Dermis microvascular lymphatic vessel endothelial cell (primary cell): ENCODE measurements at places on chromosomes 5 and 9.

DNA sequence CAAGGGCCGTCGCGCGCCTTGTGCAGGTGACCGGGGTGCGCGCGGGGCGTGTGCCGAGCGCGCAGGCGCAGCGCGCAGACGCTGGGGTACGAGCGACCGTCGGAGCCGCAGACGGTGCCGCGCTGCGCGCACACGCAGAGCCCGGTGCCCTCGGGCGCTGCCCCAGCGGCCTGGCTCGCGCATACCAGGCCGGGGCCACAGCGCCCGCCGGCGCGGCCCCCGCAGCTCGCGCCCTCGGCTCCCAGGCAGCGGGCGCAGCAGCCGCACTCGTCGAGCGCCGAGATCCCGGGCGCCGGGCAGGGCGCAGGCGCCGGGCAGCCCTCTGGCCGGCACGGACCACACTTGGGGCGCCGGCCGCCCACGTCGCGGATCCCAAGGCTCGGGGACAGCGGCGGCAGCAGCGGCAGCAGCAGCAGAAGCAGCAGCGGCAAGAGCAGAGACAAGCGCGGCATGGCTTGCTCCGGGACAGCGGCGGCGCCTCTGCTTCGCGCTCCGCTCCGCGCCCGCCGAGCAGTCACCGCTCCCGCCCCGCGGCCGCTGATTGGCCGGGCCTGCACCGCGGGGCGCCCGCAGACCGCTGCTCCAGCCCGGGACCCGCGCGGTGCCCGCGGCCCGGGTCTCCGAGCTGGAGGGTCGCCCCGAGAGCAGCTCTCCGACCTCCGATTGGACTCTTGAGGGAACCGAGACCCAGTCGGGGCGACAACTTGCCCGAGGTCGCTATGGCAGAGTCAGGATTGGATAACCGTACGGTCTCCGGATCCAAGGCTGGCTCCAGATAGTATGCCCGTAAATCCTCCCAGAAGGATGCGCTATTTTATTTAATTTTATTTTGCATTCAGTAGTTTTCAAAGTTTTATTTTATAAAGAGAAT lies at the start of gene IGFBPL1:
Gene IGFBPL1 (minus strand): TSS at position 482 of the 871 bp plus-strand sequence. CDS start 30 bp downstream, at position 452.
- DNase-seq: peak; percentile 46

- no peak for DNase-seq
Measured at GRCh38 chr9:126397056-126397455, 70.4 kb downstream of the MVB12B start.

DNA sequence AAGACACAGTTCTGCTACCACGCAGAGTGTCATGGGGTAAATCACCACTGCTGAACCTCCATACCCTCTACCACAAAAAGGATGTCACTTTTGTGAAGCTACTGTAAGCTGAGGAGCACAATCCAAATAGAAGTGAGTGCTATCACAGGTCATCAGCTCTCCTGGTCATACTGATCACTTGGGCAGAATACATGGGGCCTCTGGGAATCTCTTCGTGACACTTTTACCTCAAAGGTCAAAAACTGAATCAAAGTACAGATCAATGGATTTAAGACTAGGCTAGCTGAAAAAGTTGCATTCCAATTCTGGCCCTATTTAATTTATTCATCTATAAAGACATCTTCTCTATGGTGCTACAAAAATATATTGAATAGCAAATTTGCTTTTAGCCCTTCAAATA lies 115.5 kb downstream of the MPDZ start:
- no peak for DNase-seq

DNA sequence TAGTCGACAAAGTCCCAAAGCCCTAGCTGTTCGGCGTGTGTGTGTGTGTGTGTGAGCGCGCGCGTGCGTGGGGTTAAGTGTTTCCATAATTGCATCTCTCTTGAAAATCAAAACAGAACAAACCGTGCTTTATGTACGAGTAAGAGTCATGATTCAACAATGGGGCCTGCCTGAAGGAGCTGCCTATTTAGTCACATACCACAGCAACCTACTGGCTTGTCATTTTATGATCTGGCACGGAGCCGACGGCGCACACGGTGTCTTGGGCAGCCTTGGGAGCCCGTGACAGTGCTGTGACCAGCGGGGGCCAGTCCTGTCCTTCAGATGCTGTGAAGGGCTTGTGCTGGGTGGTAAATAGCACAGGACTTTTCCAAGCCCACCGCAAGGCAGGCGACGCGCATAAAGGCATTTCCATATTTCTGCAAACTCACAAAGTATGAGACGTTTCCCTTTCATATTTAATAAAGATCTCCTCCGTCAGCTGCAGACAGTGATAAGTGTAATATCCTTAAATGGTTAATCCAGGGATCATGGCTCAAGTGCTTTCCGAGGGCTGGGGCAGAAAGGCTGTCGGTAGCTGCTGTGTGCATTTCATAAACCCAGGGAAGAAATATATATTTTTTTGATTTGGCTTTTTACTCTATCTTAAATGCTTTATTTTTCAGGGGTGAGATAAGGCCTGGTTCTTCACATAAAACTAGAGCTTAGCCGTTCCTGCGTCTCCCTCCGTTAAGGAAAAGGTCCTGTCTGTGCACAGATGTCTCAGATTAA lies 270.2 kb upstream of the IRX1 start:
- DNase-seq: no peak

- DNase-seq: no peak
Measured at GRCh38 chr5:1217596-1218206, 7.5 kb upstream of the SLC6A18 start.

- DNase-seq: no peak
Measured at GRCh38 chr9:134570711-134571325, 70.8 kb upstream of the COL5A1 start.

- no peak for DNase-seq
Measured at GRCh38 chr9:116280529-116280928, 126.9 kb downstream of the PAPPA start.

DNA sequence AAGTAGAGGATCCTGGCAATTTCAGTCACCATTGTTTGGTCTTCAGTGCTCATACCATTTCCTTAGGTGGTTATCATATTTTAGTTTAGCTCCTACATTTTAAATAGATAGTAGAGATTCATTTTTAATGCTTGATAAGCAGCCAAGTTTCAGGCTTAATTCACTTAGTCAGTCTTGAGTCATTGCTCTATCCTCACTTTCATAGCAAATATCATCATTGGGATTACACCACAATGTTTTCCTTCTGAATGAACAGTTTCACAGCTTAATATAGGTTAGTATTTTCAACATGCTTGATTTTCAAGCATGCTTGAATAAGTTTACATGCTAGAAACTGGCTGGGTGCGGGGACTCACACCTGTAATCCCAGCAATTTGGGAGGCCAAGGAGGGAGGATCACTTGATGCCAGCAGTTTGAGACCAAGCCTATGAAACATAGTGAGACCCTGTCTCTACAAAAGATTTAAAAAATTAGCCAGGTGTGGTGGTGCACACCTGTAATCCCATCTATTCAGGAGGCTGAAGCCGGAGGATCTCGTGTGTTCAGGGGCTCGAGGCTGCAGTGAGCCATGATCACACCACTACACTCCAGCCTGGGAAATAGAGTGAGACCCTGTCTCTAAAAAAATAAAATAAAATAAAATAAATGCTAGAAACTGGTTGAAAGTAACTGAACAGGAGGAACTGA lies 339.9 kb downstream of the ADGRV1 start:
- no peak for DNase-seq

GRCh38 chr9:37503736-37504135 lies 18.0 kb downstream of the POLR1E start:
- no peak for DNase-seq

GRCh38 chr9:624935-625500 lies 216.5 kb upstream of the DMRT1 start:
- no peak for DNase-seq

GRCh38 chr9:112833081-112833480 lies 57.6 kb downstream of the SLC46A2 start:
- DNase-seq: no peak

DNA sequence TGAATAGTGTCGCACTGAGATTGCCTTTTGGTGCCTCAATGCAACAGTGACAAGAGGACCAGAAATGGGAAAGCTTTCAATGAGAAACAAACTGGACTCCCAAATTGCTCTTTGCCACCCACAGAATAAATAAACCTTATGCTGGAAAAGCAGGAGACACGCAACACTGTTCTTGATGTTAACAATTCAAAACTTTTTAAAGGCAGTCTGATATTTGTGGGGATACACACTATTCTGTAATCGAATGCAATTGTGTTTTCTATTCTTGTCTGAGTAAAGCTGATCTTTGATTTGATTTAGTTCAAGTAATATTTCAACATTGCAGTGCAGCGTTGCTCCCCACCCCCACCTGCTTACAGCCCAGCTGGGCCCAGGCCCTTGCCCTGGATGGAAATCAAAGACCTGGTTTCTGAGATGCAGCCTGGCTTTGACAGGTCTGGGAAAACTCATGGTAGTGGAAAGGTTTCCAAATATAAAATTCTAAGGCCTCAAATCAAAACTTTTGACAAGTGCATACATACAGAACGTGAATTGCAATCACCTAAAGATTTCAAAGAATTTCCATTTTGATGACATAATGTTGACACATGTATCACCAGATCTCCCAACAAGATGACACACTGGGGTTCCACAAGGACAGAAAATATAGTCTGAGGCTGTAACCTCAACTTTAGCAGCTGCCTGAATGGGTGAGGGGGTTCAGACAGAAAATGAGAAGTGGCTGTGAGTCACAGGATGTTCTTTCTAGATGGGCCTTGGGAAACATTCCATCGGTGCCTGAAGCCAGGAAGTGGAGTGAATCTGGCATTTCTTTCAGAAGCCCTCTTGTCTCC lies 55.1 kb downstream of the ABCA1 start:
- DNase-seq: peak; percentile 90

DNA sequence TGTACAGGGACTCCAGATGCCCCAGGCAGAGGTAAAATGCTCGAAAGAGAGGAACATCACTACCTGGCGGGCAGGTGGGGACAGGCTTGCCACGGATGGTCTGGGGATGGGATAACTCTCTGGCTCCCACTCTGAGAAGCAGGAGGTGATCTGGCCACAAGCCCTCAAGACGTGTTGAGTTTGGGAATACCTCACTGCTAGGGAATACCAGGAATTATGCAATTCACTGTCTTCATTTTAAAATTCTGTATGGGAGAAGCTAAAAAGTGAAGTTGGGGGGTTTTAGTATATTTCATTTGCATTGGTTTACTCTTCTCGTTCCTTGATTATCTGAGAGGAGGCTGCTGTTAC lies 510.4 kb downstream of the CCDC171 start:
- DNase-seq: no peak

GRCh38 chr5:43040287-43041098 lies at the start of gene ANXA2R:
ANXA2R (minus strand) TSS chr5:43040319; CDS start chr5:43040046, 273 bp downstream.
- DNase-seq: peak; percentile 95

DNA sequence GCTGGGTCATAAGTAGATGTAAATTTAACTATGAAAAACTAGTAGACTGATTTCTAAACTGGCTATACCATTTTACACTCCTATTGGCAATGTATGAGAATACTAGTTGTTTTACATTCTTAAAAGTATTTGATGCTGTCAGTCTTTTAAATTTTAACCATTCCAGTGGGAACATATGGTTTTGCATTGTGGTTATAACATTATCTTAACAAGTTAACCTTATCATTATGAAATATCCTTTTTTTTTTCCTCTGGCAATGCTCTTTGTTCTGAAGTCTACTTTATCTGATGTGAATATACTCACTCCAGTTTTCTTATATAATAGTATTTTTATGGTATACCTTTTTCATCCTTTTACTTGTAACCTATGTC lies 548.9 kb upstream of the CLINT1 start:
- no peak for DNase-seq

- no peak for DNase-seq
Measured at GRCh38 chr5:143436871-143437270, 33.4 kb upstream of the NR3C1 start.

DNA sequence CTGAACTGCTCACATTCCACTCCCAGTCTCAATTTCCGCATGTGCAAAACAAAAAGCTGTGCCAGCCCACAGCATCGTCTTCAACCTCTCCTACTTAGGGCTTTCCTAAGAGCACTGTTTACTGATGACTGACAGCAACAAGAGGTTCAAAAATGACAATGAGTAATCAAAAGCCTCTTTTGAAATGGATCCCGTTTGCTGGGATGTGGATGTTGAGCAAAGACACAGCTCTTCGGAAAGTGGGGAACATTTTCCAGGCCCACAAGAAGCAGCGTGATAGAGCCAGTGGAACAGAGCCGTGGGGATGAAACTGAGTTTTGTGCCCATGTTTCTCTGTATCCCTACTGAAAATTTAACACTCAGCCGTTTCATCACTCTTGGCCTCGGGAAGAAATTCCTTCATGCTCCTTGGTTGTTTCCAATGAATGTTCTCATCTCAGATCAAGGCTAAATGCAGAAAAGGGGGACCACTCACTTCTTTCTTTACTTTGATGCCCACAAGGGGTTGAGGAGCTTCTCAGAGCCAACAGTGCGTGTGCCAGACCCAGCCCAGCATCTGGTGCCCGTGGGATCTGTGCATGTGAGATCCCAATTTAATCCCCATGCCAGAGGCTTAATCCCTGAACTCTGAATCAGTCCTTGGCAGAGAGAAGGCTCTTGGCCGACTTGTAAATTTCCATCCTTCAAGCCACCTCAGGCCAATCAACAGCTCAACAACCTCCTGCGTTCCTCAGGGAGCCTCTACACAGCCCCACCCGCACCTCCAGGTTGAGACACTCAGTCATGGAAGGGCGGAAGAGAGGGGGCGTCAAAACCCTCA lies 230.2 kb upstream of the DAPK1 start:
- DNase-seq: no peak

DNA sequence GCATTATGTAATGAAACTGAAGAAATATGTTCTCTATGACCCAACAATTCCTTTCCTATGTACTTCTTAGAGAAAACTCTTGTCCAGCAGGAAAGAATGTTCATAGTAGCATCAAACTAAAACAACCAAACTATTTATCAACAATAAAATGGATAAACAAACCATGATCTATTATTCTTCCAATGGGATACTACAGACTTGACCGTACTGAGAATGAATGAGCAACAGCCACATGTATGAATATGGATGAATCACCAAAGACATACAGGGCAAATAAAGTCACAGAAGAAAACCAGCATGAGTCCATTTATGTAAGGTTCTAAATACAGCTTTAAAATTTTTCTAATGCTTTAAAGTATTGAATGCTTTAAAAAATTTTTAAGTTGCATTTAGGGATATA lies 73.6 kb upstream of the SUSD1 start:
- DNase-seq: no peak

- no peak for DNase-seq
Measured at GRCh38 chr5:33696411-33696810, 195.4 kb downstream of the ADAMTS12 start.

- DNase-seq: no peak
Measured at GRCh38 chr5:75964008-75964407, 119.2 kb upstream of the SV2C start.

GRCh38 chr5:67286006-67286405 lies 89.4 kb upstream of the CD180 start:
- peak; percentile 33 for DNase-seq

DNA sequence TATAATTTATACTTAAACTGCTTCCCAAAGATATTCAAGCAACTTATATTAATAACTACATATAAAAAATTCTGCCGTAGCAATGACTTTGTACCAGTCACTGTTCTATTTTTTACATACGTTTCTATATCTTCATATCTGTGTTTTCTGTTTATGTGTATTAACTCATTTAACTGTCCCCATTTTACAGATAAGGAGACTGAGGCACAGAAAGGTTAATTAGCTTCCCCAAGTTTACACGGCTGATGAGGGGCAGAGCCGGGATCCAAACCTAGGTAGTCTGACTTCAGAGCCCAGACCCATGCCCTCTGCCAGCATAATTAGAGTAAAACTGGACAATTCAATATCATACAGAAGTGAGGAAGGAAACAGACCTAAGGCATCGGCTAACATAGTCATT lies 259.7 kb upstream of the TUT7 start:
- DNase-seq: no peak

- DNase-seq: no peak
Measured at GRCh38 chr9:34628656-34629490, at the start of gene ARID3C. ARID3C (minus strand) TSS chr9:34629066; CDS start chr9:34628014, 1,052 bp downstream.

GRCh38 chr5:72428669-72429068 lies 78.5 kb downstream of the ZNF366 start:
- DNase-seq: no peak
